ENCODE measurements at places on chromosomes 3 and 15.

GRCh38 chr15:69045802-69046201 lies 31.3 kb downstream of the NOX5 start:
- DNase-seq = no peak

DNA sequence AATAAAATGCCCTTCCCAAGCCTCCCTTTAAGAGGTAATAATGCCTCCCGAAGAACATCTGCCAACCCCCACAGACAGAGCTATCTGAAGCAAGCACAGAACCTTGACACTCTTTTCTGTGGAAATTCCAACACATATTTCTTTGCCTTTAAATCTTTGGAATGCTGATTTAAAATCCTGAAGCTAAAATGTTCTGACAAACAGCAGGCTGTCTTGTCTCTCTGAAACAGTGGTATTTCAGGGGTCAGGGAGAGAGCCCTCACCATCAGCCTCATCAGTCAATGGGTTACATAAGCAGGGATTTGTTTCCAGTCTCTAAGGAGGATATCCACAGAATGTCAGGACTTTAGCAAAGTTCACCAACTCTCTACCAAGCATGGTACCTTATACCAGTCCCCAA lies 27.8 kb upstream of the ARHGEF3 start:
- DNase-seq = no peak

GRCh38 chr3:151379083-151379734 lies 5.3 kb downstream of the P2RY12 start:
- DNase-seq = no peak

DNA sequence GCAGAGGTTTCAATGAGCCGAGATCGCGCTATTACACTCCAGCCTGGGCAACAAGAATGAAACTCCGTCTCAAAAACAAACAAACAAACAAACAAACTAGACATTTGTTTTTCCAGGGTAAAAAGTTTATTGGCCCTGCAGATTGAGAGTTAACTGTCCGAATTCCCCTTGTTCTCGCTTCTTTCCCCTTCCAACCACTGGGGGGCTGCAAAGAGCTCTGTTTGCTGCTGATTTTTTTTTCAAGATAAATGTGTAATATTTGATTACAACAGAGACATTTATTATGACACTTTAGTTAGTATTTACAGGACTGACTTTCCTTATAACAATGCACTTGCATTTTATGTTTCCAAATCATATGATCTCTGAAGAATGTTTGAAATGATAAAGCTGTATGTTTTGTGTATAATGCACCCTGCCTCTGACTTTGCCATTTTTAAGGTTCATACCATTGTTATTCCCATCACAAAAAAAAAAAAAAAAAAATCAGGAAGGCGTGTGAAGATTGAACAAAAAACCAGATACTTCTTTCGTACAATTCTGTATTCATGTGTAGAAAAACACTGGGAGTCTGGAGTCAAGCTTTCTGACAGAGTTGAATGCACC lies 2.8 kb downstream of the CLSTN2 start:
- DNase-seq = peak; percentile 67

- DNase-seq = no peak
These were observed 72.5 kb downstream of the FOXP1 start for GRCh38 chr3:71511037-71511436.

DNA sequence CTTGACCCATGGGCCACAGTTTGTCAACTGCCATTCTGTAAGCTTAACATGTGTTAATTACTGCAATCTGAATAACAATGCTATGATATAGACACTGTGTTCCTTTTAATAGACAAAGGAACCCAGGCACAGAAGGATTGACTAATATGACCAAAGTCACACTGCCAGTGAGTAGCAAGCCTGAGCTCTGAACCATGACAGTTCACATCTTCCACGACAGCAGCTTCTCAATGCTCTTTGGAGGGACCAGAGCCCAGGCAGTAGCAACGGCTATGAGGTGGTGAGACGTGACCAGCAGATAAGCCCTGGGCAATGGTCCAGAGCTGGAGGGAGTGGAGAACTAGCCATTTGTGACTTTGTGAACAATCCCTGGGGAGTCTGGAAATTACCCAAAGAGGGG lies 19.4 kb downstream of the CA12 start:
- no peak for DNase-seq

GRCh38 chr3:56739036-56739435 lies 56.0 kb upstream of the TASOR start:
- no peak for DNase-seq

DNA sequence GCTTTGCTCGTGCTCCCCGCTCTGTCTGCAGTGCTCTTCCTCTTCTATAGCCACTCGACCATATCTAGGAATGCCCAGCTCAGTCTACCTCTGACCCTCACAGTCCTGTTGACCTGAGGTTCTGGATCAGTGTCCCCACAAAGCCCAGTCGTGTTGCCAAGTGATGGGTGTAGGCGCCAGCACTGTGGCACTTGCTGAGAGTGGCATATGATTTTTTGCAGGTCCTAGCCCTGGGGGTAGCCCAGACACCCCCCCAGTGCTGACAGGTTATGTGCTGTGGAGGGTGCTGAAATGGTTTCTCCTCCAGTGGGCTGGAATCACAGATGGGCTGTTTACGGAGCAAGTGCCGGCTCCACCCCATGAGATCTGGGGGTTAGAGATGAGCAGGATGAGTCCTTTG lies 32.5 kb downstream of the ACAD9 start:
- DNase-seq = no peak

DNA sequence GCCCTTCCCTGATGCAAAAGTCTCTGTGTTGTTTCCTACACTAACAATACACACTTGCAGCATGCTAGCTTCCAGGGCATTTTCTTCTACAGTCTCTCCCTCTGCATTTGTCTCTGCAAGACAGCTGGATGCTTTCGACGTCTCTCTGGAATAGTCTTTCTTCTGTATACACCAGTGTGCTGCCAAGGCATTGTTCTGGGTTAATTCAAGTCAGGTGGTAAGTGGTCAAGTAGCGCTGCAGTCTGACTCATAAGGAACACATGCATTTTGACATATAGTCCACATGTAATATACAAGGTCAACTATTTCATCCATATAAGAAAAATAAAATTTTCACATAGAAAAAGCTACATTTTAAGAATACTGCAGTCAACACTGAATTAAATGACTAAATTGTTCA lies 92.7 kb downstream of the MYLK start:
- peak; percentile 45 for DNase-seq

DNA sequence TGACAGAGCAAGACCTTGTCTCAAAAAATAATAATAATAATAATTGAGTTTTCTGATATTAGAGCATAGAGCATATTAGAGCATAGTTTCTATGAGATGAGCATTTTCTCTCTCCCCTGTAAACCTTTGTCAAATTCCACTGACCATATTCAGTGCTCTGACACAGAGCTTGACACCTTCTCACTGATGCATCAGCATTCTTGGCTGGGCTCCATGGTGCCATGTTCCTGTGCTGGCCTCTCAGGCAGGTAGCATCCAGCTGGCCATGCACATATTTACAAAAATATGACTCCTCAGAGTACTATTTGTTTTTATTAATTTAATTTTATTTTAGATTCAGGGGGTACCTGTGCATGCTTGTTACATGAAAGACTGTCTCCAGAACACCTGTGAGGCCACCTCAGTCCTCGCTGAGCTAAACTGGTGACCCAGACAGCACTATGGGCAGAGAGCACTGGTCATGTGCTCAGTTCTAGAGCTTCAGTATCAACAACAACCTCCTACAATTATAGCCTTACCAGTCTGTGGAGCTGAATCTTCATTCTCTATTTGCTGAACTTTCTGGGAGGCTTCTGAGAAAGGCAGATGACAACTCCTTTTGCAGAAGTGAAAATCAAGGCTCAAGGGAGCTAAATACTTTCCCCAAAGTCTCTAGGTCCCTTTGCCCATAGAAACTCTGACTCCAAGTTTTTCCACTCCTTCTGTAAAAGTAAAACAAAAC lies 21.6 kb upstream of the SLC28A2 start:
- DNase-seq = no peak

- DNase-seq = no peak
These were observed 22.7 kb upstream of the UBXN7 start for GRCh38 chr3:196454935-196455334.

DNA sequence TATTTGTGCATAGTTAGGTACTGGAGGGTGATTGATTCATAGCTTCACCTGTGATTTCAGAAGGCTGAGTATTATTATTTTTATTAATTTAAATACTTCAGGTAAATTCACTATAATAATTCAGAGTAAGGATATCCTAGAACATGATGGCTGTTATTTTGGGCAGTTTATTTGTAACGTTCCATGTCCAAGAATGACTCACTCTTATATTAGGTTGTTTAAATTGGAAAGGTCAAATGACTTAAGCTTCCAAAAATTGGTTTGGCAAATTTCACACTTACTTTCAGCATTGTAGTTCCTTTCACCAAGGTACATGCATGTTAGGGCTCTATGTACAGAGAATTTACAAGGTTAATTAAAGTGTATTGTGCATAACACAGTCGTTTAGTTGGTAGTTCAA lies 120.2 kb downstream of the EPHA3 start:
- DNase-seq = no peak

- DNase-seq = no peak
These were observed 53.8 kb downstream of the IQSEC1 start for GRCh38 chr3:13019243-13020095.

DNA sequence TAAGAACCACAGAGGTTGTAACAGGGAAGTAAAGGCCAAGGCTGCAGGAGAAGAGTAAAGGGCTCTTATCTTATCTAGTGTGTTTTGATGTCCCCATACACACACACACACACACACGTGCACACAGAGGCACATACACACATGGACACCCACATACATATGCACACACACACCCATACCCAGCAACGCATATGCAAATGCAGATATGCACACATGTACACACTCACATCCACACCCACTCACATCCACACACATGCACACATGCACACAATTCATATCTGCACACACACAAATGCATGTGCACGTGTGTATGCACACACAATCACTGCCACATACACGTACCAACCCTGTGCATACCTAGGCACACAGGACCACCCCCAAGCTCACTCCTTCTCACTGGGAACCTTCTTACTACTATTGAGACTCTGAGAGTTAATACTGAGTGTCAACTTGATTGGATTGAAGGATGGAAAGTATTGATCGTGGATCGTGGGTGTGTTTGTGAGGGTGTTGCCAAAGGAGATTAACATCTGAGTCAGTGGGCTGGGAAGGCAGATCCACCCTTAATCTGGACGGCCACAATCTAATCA lies 99.0 kb upstream of the AKAP13 start:
- no peak for DNase-seq

DNA sequence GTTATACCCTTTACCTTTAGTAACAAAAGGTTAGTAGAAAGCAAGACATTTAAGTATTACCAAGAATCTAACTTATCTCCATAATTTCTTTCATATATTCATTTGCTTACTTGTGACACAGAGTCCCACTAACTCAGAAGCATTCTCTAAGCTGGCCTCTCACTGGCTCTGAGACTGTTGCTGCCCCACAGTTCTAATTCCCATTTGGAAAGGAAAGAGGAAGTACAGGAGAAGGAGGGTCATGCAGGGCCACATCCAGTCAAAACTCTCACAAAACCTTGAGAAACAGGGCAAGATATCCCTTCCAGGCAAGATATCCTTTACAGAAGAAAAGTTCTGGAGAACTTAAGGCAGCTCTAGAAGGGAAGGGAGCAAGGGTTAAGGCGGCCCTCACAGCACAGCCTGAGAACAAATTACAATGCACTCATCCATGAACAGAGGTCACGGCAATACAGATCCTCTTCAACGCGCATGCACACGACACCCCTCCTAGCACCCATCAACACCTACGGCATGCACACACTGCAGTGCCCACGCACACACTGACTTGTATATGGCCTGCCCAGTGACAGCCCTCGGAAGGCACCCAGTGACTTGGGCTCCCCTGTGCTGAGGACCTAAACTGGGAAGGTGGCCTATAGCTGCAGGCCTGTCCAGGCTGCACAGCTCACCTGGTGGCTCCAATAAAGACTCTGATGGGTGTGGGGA lies 13.0 kb upstream of the MYO5C start:
- no peak for DNase-seq

- no peak for DNase-seq
These were observed 131.5 kb downstream of the TRIM42 start for GRCh38 chr3:140809316-140809715.

DNA sequence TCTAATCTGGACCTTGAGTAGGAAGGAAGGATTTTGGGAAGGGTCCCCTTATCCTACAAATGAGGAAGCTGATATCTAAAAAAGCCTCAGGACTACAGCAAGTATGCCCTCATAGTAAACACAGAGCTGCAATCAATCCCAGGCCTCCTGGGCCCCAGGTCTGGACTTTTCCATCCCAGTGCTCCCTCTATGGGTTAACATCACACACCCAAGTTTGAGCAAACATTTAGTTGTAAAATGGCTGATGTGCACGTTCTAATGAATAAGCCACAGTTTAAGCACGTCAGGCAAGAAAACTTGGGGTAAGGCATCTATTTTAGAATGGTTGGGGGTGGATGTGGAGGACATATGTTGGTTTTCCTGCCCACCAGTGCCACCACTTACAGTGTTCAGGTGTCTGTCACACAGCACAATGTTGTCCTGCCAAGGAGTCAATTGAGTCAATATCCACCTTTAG lies 44.3 kb upstream of the UBE2E1 start:
- no peak for DNase-seq

DNA sequence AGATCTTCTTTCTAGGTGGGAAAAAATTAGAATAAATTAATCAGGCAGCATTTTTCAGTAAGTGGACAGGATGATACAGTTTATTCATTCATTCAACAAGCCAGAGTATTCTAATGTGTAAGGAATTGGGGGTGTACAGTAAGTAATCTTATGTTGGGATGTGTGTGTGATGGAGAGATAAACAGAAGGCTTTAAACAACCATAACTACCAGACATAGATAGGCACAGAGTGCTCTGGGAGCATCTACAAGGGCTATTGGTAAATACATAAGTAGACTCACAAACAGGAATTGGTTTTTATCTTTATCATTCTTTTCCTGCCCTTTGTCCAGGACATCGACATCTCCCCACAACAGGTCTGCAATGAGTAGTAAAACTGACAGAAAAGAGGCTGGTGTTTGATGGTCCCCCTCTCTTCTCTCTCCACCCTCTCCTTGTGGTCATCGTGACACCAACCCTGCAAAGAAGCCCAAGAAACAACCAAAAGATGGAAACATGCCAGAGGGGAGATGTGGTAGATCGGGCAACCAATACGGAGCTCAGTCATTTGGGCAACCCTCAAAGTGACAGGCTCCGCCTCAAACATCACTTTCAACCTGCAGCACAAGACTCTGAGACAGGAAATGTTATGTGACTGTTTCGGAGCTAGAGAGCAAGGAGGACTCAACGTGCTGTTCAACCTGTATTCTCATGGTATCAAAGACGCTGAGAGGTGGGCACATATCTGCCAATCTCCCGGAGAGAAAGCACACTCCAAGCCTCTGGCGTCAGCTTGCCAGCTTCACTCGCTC lies 28.7 kb upstream of the B3GNT5 start:
- DNase-seq = no peak

- DNase-seq = no peak
These were observed 43.4 kb downstream of the ARMC8 start for GRCh38 chr3:138230525-138230924.

DNA sequence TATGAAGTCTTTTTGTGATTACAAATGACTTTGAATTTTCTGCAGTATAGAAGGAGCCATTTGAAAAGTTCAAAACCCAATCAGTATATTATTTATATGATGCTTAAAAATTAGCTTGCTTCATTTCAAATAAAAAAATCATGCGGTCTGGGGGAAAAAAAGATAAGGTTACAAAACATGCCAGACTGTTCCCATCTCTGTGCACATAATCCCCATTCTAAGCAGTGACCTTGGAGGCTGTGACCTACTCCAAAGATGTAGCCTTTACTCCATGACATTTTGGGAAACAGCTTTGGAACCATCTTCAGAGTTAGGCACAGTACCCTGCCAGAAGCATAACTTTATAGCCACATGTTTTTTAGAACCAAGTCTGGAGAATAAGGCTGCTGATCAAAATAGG lies 447.7 kb upstream of the WNT5A start:
- DNase-seq = no peak

All from pons (tissue), 1 donor.